ENCODE measurements at places on chromosomes 13 and 19.

DNA sequence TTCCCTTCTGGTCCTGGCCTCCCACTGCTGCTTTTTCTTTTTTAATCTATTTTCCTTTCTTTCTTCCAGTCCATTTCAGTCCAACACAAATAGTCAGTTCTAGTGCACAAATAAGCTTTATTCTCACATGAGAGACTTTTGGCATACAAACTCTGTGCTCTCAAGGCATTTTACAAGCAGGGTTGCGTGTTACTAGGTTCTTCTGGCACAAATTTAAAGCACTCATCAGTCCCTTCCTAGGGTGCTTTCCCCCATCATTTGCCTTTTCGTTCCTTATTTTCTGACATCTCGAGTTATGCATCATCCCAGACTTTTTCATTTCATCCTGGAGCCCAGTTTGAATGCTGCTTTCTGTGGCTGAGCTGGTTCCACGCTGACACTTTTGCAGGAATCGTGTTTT is 29.8 kb upstream of the IL17D start:
- DNase-seq = no peak

DNA sequence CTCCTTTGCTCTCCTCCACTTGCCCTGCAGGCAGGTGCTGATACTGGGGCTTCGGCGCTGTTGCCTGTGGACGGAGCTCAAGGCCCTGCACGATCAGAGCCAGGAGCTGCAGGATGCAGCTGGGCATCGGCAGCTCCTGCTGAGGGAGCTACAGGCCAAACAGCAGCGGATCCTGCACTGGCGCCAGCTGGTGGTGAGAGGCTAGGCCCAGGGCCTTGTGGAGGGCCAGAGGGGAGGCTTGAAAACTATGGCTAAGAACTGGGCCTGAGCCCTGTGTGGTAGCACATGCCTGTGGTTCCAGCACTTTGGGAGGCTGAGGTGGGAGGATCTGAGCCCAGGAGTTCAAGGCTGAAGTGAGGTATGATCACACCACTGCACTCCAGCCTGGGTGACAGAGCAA is 6.3 kb downstream of the HAUS5 start:
- no peak for DNase-seq

DNA sequence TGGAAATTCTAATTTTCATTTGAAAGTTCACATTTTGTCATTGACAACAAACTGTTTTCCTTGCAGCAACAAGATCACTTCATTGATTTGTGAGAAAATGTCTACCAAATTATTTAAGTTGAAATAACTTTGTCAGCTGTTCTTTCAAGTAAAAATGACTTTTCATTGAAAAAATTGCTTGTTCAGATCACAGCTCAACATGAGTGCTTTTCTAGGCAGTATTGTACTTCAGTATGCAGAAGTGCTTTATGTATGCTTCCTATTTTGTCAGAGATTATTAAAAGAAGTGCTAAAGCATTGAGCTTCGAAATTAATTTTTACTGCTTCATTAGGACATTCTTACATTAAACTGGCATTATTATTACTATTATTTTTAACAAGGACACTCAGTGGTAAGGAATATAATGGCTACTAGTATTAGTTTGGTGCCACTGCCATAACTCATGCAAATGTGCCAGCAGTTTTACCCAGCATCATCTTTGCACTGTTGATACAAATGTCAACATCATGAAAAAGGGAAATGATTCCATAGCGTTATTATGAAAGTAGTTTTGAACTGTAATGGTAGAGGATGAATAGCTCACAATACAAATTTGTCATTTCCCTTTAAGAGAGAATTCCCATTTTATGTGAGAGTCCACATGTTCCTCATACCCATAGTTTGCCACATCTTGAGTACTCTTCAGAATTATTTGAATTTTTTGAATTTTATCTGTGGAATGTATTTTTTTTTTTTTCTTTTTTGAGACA is 2.6 kb downstream of the BRCA2 start:
- no peak for DNase-seq

DNA sequence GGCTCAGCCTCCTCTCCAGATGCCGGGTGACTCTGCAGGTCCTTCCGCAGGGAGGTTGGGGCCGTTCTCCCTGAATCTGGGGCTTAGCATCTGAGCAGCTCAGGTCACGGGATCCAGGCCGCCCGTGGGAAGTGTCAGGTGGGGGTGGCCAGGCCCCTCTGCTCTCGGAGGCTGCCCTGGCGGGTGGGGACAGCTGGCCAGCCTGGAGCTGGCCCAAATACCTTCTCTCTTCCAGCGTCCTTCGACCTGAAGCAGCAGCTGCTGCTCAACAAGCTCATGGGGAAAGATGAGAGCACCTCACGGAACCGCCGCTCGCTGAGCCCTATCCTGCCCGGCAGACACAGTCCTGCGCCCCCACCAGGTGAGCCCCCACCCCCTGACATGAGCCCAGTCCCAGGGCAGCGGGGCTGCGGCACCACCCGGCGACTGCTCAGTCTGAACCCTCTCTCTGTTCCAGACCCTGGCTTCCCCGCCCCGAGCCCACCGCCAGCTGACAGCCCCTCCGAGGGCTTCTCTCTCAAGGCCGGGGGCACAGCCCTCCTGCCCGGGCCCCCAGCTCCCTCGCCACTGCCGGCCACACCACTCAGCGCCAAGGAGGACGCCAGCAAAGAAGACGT is 19.1 kb downstream of the PEX11G start:
- DNase-seq = no peak

- DNase-seq = no peak
Observed at GRCh38 chr13:48910686-48911085, 65.0 kb upstream of the FNDC3A start.

- no peak for DNase-seq
Observed at GRCh38 chr19:13902993-13903555, 2.8 kb downstream of the BRME1 start.

- no peak for DNase-seq
Observed at GRCh38 chr19:58395220-58395978, at the start of gene RNF225. RNF225 (plus strand) TSS chr19:58395656; CDS start chr19:58396090, 434 bp downstream.

GRCh38 chr13:93466502-93467036 is 240.0 kb downstream of the GPC6 start:
- DNase-seq = no peak

- DNase-seq = no peak
Observed at GRCh38 chr19:35462476-35462953, 14.5 kb downstream of the FFAR2 start.

- no peak for DNase-seq
Observed at GRCh38 chr13:100547791-100548201, 40.8 kb downstream of the GGACT start.

DNA sequence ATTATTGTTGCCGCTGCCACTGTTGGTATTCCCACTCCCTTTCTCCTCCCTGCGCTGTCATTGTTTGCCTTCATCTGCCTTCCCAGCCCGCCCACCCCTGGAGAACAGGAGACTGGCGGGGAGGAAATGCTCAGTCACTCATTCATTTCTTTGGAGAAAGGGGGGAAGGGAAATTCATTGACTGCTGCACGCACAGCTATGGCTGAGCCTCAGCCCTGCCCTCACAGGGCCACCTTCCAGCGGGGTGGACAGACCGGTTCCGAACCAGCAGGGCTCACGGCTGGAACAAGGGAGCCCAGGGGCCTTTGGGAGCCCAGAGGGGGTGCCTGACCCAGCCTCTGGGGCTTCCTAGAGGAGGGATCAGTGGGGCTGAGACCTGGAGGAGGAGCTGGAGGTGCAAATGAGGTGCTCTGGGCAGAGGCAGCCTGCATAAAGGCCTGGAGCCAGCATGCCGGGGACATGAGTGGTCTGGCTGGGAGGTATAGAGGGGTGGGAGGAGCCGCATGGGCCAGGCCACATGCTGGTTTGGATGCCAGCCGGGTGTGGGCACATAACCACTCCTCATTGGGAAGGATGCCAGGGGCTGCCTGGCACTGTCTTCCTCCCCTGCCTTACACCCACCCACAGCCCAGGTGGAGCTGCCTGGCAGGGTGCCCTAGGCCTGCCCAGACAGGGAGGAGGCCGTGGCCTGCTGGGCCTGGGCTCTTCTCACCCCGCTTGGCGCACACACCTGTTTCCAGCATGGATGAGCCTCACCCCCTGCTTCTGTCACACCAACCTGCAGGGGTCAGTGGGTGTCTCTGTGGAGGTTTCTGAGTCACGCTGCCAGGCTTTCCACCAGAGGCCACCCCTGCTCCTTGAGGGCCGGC is 26.8 kb downstream of the PPP5C start:
- peak; percentile 86 for DNase-seq

- DNase-seq = no peak
Observed at GRCh38 chr13:101527130-101527529, 74.7 kb downstream of the ITGBL1 start.

Data from Peyer's patch (tissue), 4 donors.